H1 (cell line): ENCODE measurements at places on chromosomes 6 and 20.
A peak's percentile ranks its signal among the peaks of the same experiment; 100 is the strongest.

- no peak for DNase-seq
Measured at GRCh38 chr6:56292505-56293181, 45.3 kb upstream of the COL21A1 start.

DNA sequence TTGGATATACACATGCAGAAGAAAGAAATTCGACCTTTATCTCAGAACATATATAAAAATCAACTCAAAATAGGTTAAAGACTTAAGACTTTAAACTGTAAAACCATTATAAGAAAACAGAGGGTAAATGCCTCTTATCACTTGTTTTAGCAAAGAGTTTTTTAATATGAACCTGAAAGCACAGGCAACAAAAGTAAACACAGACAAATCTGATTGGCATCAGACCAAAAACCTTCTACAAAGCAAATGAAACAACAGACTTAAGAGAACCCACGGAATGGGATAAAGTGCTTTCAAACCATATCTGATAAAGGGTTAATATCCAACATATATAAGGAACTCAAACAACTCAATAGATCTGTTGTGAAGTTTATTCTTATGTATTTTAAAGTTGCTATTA lies 309.9 kb upstream of the OPRM1 start:
- DNase-seq = no peak

GRCh38 chr6:27867945-27868300 lies 44.3 kb downstream of the OR2B2 start:
- DNase-seq = peak; percentile 38

DNA sequence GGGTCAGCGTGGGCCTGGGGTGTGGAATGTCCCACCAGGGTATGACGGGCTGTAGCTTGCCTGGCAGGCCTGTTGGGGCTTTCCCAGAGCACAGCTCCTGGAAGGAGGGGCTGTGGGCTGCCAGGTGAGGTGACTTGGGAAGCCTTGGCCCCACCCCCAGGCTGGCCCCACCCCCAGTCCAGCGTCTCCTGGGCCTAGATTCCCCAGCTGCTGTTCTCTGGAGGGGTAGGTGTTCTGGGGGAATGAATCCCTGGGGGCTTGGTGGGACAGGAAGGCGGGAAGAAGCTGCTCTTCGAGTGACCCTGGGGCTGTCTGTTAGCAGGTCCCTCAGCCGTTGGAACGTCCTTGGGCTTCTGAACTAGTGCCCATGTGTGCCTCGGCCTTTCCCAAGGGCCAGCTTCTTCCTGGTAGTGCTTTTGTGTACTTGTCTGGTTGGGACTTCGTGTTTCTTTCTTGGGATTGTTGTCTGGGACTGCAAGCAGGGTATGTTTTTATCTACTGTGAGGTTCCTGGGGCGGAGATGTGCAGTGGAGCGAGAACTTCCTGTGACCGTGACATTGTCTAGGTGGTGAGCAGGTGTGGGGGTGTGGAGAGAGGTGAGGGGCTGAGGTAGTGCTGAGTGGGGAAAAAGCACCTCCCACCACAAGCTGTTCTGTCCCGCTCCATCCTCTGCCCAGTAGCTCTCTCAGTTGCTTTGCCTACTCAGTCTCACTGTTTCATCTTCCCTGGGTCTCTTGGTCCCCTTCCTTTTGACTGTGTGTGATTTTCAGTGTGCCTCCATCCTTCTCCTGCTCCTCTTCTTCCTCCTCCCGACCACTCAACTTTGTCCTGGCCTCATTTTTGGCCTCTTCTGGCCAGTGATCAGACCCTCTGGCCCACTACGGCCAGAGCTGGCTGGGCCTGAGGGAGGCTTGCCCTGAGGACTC lies 1.3 kb upstream of the DDR1 start:
- DNase-seq = peak; percentile 86

DNA sequence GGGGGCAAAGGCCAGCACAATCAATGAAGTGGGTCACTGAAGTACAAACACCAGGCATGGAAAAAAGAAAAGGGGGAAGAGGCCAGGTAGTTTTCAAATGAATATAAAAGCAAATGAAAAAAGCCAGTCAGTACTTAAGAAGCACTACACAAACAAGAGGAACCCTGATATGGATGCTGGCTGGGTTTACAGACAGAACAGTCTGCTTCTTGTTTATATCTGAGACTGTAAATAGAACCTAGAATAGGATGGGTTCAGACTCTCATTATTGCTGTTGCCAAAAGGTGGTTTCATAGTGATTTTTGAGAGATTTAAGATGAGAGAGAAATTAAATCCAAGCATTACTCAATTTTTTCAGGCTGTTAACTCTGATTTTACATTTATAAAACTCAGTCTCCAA lies 24.1 kb downstream of the USP45 start:
- no peak for DNase-seq

DNA sequence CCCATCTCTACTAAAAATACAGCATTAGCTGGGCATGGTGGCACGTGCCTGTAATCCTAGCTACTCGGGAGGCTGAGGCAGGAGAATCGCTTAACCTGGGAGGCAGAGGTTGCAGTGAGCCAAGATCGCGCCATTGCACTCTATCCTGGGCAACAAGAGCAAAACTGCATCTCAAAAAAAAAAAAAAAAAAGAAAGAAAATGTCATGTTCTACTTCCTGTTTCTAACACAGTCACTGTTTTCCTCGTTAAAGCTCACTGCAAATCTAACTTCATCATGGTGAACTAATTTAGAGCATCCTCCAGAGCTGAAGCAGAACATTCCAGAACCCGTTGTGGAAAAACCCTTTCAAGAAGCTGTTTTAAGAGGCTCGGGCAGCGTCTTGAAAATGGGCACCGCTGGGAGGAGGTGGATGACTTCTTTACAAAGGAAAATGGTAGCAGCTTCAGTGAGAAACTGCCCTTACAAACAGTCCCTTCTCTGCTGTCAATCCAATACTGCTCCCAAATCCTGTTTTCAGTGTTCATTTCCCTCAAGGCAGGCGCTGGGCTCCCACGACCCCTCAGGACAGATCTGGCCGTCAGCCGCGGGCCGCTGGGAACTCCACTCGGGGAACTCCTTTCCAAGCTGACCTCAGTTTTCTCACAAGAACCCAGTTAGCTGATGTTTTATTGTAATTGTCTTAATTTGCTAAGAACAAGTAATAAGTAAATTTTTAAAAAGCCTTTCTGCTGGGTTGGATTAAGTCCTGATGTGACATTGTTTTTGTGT lies 12.5 kb downstream of the CTSZ start:
- no peak for DNase-seq

GRCh38 chr6:104532462-104532861 lies 327.3 kb downstream of the HACE1 start:
- no peak for DNase-seq
